LoVo (cell line): ENCODE measurements at places on chromosomes 12 and 14.

- DNase-seq = no peak
Observed at GRCh38 chr12:46402941-46403718, 30.6 kb upstream of the SLC38A2 start.

DNA sequence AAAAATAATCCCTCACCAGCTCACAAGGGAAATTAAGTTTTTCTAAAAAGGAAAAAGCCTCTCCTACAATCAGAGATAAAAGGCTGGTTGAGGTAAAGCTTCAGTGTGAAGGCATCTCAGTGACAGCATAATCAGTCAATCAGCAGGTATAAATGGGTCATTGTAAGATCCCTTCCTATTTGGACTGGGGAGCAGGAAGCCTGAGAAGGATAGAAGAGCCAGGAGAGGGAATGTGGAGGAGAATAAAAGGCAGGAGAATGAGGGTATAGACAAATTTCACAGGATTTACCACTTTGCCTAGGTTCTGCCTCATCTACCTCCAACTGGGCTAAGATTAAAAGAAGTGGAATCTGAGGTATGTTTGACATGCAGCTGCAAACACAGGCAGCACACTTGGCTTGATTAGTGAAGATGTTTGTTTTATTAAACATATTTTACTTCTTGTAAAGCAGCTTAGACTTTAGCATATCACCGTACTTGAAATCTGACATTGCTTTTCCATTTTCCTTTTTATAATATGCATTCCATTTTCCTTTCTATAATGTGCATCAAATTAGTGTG is 479.1 kb upstream of the USP15 start:
- DNase-seq = no peak

DNA sequence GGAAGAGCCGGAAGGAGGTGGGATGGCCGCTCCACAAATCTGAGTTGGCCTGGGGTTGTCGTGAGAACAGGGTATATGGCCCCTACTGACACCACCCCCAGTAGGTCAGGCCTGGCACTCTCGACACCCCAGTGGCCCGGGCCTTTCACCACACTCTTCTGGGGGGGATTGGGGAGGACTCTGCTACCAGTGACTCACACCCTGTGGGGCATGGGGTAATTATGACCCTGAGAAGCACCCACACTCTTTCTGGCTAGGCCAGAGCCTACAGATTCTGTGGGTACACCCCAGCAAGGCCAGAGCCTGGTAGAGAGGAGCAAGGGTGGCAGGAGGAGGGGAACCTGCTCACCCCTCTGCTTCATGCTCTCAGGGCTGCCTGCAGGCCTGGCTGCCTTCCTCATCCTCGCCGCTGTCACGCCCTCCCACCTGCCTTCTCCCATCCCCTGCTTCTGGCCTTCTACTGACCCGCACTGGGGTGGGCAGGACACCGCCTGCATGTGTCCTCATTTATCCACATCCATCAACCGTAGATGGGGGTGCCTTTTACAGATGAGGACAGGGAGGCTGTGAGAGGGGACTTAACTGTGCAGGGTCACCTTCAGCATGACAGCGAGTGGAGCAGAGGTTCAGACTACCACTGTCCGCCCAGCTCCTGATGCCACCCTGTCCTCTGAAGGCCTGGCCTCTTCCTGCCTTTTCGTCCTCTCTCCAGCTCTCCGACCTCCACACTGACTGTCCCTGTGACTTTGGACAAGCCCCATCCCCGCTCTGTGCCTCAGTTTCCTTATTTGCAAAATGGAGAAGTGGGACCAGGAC is 18.4 kb downstream of the ASB2 start:
- DNase-seq = no peak

GRCh38 chr14:42683707-42684106 is 1077.0 kb downstream of the LRFN5 start:
- no peak for DNase-seq

- DNase-seq = no peak
Observed at GRCh38 chr14:75010472-75011093, 7.9 kb downstream of the EIF2B2 start.

GRCh38 chr12:89038831-89039512 is 313.3 kb downstream of the DUSP6 start:
- DNase-seq = no peak

DNA sequence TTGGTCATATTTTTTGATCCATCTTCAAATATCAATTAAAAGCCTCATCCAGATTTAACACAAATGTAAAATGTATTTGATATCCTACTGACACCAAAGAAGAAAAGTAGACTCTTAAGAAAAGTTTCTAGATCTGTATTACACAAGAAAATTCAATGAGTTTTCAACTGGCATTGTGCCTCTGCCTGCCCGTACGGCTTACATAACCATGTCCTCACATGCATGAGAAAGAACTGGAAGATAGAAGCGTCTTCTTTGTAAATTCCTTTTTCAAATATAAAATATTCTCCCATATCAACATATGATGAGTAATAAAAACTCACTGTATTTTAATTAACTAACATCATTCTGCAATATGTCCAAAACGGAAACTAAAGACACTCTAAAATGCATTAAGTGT is 7.2 kb downstream of the ANKS1B start:
- DNase-seq = no peak

GRCh38 chr14:85817430-85817829 is 287.5 kb downstream of the FLRT2 start:
- no peak for DNase-seq

DNA sequence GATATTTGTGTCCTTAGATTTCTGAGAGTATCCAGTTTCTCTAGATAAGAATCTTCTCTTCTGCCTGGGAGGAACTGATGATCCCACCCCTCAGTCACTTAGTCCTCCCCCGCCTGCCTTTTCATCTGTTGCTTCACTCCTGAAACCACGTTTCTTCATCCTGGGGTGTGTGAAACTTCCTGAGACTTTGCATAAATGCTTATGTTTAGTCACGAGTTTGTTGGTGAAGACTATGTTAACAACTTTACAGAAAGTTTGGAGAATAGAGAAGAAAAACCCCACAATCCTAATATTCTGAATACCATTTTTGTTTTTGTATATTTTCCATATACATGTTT is 33.2 kb downstream of the MARK3 start:
- DNase-seq = no peak

DNA sequence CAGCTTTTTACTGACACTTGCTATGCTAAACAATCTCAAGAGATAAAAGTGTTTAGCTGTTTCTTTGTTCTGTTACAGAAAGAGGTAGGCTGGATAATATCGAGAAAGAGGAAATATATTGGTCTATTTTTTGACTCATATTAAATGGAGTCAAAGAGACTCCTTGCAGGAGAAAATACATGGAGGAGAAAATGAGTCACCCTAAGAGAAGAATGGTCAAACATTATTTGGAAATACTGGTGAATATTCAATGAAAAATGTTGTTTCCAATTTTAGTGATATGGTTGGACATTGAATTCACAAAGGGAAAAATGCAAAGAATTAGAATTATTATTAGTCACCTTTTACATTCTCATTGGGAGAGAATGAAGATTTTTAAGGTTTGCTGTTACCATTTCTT is 3.2 kb downstream of the KCNJ8 start:
- DNase-seq = no peak

DNA sequence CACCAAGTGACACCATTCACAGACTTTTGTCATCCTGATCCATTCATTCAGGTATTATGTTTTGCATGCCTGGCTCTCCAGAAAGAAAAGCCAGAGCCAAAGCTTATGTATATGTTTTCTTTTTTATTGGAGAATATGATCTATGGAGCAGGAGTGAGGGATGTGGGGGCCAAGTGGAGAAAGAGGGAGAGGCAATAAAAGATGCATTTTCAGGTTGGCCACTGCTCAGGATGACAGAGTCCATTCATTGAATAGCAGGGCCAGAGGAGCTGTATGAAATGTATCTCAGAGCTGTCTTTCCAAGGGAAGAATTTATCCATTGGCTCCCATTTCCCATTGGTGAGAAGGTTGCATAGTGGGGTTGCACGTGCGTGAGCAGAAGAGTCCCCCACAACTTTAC is 416.1 kb downstream of the ATP23 start:
- no peak for DNase-seq

DNA sequence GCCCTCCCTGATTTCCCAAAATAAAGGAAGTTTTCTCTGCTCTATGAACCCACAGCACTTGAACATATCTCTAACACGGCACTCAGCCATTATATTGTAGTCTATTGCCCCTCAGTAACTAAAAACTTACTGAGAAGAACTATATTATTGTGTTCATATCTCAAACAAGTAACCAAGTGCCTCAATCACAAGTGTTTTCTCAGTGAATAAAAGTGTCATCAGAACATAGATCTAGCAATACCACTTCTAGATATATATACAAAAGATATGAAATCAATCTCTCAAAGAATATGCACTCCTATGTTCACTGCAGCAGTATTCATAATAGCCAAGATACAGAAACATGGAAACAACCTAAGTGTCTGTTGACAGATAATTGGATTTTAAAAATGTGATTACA is 138.1 kb downstream of the NELL2 start:
- no peak for DNase-seq

DNA sequence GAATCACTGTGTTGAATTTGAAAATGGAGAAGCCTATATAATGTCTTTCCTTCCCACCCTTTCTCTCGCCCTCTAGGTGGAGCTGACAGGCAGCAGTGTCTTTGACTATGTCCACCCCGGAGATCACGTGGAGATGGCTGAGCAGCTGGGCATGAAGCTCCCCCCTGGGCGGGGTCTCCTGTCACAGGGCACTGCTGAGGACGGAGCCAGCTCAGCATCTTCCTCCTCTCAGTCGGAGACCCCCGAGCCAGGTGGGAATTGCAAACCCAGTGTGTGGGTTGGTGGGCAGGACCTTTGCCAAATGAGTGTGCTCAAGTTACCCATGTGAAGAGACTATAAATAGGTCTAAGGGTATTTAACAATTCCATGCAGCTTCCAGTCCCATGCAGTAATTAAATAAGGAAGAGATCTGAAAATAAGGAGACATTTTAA is 274.7 kb downstream of the EGLN3 start:
- DNase-seq = peak; percentile 34

- no peak for DNase-seq
Observed at GRCh38 chr12:60231303-60231702, 635.5 kb downstream of the SLC16A7 start.

DNA sequence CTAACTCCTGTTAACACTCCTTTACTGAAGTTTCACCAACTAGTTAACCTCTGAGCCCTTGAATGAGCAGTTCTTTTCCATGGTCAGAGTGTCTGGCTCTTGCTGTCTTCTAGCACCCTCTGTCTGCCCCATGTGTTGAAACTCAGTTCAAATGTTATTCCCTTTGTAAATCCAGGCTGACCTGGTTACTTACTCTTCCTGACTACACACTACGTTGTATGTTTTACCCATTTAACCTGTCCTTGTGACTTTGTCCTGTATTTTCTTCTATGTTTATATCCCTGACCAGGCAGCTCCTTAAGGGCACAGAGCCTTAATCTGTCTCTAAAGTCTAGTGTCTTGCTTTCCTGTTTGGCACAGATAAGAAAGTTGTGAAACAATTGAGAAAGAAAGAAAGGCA is 389.0 kb upstream of the RPL10L start:
- no peak for DNase-seq

DNA sequence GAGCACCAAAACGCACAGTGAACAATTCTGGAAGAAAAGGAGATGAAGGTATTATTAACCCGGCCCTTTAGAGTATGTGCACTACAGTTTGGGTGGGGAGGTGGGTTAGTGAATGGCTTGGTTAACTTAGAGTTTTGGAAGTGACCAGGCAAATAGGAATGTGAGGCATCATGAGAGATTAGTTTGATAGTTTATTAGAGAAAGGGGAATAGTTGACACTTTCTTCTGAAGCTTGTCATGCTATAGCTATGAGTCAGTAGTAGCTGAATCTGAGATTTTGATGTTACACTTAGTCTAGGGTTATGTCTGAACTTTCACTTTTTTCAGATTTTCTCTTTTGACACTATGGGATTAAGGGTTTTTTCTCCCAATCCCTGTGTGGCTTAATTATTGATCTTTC is 567.2 kb downstream of the SNAPC1 start:
- no peak for DNase-seq

- DNase-seq = no peak
Observed at GRCh38 chr14:24032727-24033418, 18.9 kb upstream of the CARMIL3 start.

- no peak for DNase-seq
Observed at GRCh38 chr14:56782711-56783110, 27.6 kb downstream of the OTX2 start.

DNA sequence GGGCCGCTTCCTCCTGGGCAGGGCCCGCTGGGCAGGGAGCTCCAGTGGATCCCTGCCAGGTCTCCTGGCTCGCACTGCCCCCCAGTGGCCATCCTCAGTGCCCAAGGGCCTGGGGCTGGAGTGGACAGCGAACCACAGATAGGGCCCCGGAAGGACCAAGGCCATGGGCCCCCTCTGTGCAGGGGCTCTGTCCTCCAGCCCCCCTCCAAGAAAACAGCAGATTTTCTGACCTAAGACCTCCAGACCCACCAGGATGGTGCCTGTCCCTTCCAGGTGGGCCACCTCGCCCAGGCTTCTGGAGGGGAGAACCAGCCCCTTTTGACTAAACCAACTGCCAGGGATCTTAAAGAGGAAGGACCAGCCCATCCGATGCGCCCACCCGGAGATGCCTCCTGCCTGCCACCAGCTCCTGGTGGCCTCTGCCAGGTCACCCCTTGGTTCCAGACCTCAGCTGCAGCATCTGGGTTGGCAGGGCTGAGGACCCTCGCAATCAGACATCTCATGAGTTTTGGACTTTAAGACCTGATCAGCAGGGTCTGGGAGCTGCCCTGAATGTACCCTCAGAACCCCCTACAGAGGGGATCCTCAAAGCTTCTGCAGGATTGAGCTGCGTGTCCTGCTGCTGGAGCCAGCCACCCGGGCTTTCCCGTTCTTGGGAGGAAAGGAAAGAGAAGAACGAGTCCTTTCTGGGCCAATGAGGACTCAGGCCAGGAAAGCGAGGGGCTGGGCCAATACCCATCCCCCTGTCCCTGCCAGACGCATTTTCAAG is 325.8 kb upstream of the DIO3 start:
- peak; percentile 37 for DNase-seq

- DNase-seq = no peak
Observed at GRCh38 chr12:1525858-1526257, 68.5 kb downstream of the FBXL14 start.

GRCh38 chr12:59834659-59835474 is 239.0 kb downstream of the SLC16A7 start:
- no peak for DNase-seq
